ENCODE measurements at places on chromosomes 1 and 21. TPM values are rescaled to one million over a fixed set of nuclear protein-coding genes. Genes with fewer than 3 reads are reported as not detected.

The CCDC27 gene
- total RNA-seq: not detected

The MIXL1 gene
- total RNA-seq: 16.8 TPM

The TMEM125 gene
- 19.7 TPM for total RNA-seq

The LHX4 gene
- total RNA-seq: not detected

All from endodermal cell (in vitro differentiated cells).